CD4-positive, CD25-positive, alpha-beta regulatory T cell (primary cell): ENCODE measurements at places on chromosomes 3 and 15.

- no peak overlapping the region for H3K4me3 ChIP-seq
- no peaks in the 10 kb centered on the region for H3K27me3 ChIP-seq
- no peaks in the 10 kb centered on the region for H3K36me3 ChIP-seq
- DNase-seq: no peak
- H3K4me1 ChIP-seq: no peaks in the 10 kb centered on the region
Observed at GRCh38 chr15:101118116-101118515, 133.7 kb downstream of the CHSY1 start.

- no peak within 1 kb of the TSS for H3K4me3 ChIP-seq
- H3K4me1 ChIP-seq: peaks cover 3% of the 10 kb centered on the region
- peak; percentile 26 for DNase-seq
- no peaks in the 10 kb centered on the region for H3K36me3 ChIP-seq
- no peak within 1 kb of the TSS for H3K27ac ChIP-seq
Observed at GRCh38 chr15:51681303-51681963, at the start of gene SCG3. TSS of gene SCG3 (plus strand) at chr15:51681503. CDS start at chr15:51681756, 253 bp downstream.

DNA sequence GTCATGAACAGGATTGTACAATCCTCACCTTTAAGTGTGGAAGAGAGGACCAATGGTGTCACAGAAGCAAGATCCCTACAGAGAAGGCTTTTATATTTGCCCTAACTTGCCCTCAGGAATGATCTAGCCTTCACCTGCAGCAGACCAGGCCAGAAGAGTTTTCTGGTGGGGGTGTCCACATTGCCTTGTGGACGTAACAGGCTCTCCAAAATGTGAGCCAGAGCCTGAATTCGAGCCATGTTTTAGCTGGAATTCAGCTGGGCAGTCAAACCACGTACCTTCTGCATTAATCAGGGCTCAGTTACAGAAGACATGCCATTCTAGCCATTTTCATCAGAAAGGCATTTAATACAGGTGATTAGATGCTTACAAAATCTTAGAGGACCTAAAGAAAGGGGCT, 23.6 kb upstream of the RAB7A start:
- no peaks in the 10 kb centered on the region for H3K27me3 ChIP-seq
- DNase-seq: no peak
- no peak overlapping the region for H3K27ac ChIP-seq
- no peak overlapping the region for H3K4me3 ChIP-seq

DNA sequence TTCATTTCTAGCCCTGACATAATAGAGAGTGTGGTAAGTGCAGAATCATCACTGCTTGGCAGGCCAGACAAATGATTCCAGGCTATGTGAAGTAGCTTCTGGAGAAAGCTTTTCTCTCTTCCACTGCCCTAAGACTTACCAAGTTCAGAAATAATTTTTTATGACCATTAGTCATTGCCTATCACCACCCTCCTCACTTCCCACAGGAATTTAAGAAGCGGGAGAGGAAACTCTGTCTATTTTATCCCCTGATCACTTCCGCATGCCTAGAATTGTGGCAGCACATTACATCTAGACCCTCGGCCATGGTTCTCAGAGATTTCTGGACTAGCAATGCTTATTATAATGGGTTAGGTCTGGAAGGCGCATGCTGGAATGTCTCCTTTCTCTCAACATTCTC, 397.8 kb upstream of the NR2F2 start:
- no peak for DNase-seq
- H3K36me3 ChIP-seq: no peaks in the 10 kb centered on the region
- H3K4me3 ChIP-seq: no peak overlapping the region
- H3K27ac ChIP-seq: no peak overlapping the region
- no peaks in the 10 kb centered on the region for H3K27me3 ChIP-seq
- H3K4me1 ChIP-seq: no peaks in the 10 kb centered on the region

- H3K4me1 ChIP-seq: no peaks in the 10 kb centered on the region
- H3K27me3 ChIP-seq: no peaks in the 10 kb centered on the region
- DNase-seq: no peak
- no peak overlapping the region for H3K27ac ChIP-seq
- no peaks in the 10 kb centered on the region for H3K36me3 ChIP-seq
- H3K4me3 ChIP-seq: no peak overlapping the region
Observed at GRCh38 chr3:149599236-149599635, 58.6 kb downstream of the WWTR1 start.

DNA sequence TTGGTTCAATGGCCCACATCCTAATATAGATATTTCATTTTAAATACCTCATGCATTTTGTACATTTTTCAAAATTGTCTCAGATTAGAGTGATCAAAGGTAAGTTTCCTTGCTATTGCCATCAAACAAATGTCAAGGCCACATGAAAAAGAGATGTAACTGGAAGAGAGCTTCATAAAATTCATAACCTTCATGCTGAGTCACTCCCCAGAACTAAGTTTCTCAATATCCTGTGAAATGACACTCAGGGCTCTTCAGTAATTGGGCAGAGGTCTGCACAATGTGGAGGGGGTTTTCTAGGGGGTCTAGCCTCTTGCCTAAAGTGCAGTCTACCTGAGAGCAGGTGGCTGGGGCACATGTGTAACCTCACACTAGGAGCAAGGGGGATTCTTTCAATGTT, 152.2 kb upstream of the SLC2A2 start:
- DNase-seq: no peak
- no peak overlapping the region for H3K27ac ChIP-seq
- peaks cover 46% of the 10 kb centered on the region for H3K36me3 ChIP-seq
- H3K4me3 ChIP-seq: no peak overlapping the region

GRCh38 chr3:13016721-13017255, 56.4 kb downstream of the IQSEC1 start:
- H3K27me3 ChIP-seq: no peaks in the 10 kb centered on the region
- no peaks in the 10 kb centered on the region for H3K36me3 ChIP-seq
- peaks cover 56% of the 10 kb centered on the region for H3K4me1 ChIP-seq
- DNase-seq: no peak
- H3K4me3 ChIP-seq: peak overlapping the region; percentile 90
- peak overlapping the region; percentile 96 for H3K27ac ChIP-seq

- no peaks in the 10 kb centered on the region for H3K36me3 ChIP-seq
- no peak for DNase-seq
- no peaks in the 10 kb centered on the region for H3K27me3 ChIP-seq
- H3K27ac ChIP-seq: no peak overlapping the region
Observed at GRCh38 chr3:173796890-173797289, 399.3 kb downstream of the NLGN1 start.

DNA sequence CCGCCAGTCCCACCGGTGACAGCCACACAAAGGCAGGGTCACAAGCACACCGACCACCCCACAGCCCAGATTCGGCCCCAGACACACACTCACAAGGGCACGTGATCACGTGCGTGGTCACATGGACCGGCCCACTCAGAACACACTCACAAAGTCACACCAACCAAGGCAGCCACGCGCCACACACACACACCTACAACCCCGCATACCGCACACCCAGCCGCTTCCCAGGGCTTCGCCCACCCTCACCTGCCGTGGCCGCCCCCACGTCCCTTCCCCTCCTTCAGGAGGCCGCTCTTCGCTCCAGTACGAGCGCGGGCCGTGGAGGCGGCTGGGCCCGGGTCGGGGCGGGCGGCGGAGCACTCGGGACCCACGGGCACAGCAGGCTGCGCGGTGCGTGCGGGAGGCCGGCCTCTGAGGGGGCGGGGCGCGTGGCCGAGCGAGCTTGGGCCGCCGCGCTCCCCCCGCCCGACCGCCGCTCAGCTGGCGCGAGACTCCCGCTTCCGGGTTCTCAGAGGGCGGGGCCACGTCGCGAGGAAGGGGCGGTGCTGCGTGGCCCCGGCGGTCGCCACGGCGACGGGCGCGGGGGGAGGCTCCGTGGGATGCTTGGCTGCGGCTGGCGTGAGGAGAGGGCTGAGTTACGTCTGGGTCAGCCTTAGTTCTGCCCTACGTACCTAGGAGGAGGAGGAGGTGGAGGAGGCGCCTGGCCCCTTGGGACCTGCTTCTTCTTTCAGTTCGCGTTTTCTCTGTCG, at the start of gene SPG21:
Gene SPG21, minus strand, starts transcription at position 499 of the 752 bp plus-strand sequence. CDS start 6,345 bp downstream, outside the sequence.
- no peaks in the 10 kb centered on the region for H3K36me3 ChIP-seq
- DNase-seq: peak; percentile 87
- no peaks in the 10 kb centered on the region for H3K27me3 ChIP-seq
- H3K4me3 ChIP-seq: peak within 1 kb of the TSS; percentile 87
- peaks cover 24% of the 10 kb centered on the region for H3K4me1 ChIP-seq

- H3K36me3 ChIP-seq: no peaks in the 10 kb centered on the region
- H3K4me1 ChIP-seq: no peaks in the 10 kb centered on the region
- DNase-seq: no peak
Observed at GRCh38 chr3:70053293-70053692, 53.8 kb downstream of the SAMMSON start.

- H3K27ac ChIP-seq: no peak overlapping the region
- H3K36me3 ChIP-seq: no peaks in the 10 kb centered on the region
- DNase-seq: no peak
- H3K27me3 ChIP-seq: peaks cover 2% of the 10 kb centered on the region
- no peak overlapping the region for H3K4me3 ChIP-seq
Observed at GRCh38 chr15:48096813-48097212, 24.0 kb upstream of the SLC24A5 start.

DNA sequence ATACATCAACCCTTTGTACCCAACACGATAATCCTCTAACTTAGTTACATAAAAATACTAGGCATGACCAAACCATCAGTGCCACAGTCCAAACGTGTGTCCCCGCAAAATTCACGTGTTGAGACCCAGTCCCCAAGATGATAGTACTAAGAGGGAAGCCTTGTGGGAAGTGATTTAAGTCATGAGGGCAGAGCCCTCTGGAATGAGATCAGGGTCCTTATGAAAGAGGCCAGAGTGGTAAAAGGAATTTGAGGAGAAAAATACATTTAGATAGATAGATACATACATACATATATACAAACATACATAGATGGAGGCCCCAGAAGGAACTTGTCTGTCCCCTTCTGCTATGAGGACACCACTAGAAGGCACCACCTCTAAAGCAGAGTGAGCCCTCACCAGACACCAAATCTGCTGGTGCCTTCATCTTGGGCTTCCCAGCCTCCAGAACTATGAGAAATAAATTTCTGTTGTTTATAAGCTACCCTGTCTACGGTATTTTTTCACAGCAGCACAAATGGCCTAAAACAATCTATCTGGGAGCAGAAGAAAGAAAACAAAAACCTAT, 8.0 kb downstream of the TBC1D2B start:
- peak overlapping the region; percentile 87 for H3K4me3 ChIP-seq
- no peak for DNase-seq
- no peaks in the 10 kb centered on the region for H3K27me3 ChIP-seq
- peaks cover 3% of the 10 kb centered on the region for H3K36me3 ChIP-seq
- peak overlapping the region; percentile 86 for H3K27ac ChIP-seq

- no peak for DNase-seq
- H3K27ac ChIP-seq: no peak overlapping the region
- H3K27me3 ChIP-seq: peaks cover 9% of the 10 kb centered on the region
- no peaks in the 10 kb centered on the region for H3K36me3 ChIP-seq
- no peak overlapping the region for H3K4me3 ChIP-seq
- no peaks in the 10 kb centered on the region for H3K4me1 ChIP-seq
Observed at GRCh38 chr15:60301024-60301423, 96.8 kb downstream of the ANXA2 start.

GRCh38 chr15:52103217-52104207, 9.1 kb downstream of the BCL2L10 start:
- no peak for DNase-seq
- no peaks in the 10 kb centered on the region for H3K36me3 ChIP-seq
- no peak overlapping the region for H3K27ac ChIP-seq
- no peak overlapping the region for H3K4me3 ChIP-seq

GRCh38 chr15:57463360-57463759, 87.1 kb downstream of the CGNL1 start:
- H3K4me3 ChIP-seq: no peak overlapping the region
- H3K27ac ChIP-seq: no peak overlapping the region
- no peaks in the 10 kb centered on the region for H3K27me3 ChIP-seq

- H3K4me1 ChIP-seq: no peaks in the 10 kb centered on the region
- H3K4me3 ChIP-seq: no peak overlapping the region
- DNase-seq: no peak
- H3K27ac ChIP-seq: no peak overlapping the region
Observed at GRCh38 chr15:80828796-80829195, 49.6 kb downstream of the CEMIP start.

DNA sequence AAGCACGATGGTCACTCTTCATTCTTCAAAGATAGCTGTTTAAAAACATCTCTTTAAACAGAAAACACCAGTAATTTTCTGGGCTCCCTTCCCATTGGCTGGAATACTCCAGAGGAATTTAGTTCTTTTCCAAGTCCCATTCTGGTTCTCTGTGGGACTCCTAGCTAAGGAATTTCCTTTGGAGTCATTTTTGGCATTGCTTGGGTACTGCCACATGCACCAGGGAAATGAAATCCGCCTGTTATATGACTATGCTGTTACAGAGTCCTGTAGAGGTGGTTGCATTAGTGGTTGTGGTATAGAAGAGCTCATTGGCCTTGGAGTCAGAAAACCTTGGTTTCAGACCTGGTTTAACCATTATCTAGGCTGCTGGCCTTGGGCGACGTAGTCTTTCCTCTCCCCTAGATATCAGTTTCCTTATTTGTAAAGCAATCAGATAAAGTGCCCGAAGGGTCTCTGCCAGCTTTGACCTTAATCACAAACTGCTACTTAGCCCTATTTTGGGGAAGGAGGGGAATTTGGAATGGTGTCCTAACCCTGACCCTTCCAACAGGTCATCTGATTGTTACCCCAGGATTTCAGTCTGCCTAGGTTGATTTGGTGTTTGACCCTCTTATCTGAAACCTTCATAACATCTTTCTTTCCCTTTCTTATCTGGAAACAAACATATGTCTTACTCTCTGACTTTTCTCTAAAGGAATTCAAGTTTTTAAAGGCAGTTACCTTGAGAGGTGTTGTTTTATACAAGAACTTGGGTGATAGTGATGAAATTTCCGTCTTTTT, 13.4 kb downstream of the RTP1 start:
- H3K4me1 ChIP-seq: no peaks in the 10 kb centered on the region
- no peak overlapping the region for H3K4me3 ChIP-seq
- no peak overlapping the region for H3K27ac ChIP-seq
- no peak for DNase-seq
- H3K27me3 ChIP-seq: peaks cover 8% of the 10 kb centered on the region

- no peaks in the 10 kb centered on the region for H3K27me3 ChIP-seq
- H3K27ac ChIP-seq: no peak overlapping the region
- H3K4me3 ChIP-seq: no peak overlapping the region
- no peak for DNase-seq
Observed at GRCh38 chr3:153702106-153702505, 419.1 kb upstream of the ARHGEF26 start.

DNA sequence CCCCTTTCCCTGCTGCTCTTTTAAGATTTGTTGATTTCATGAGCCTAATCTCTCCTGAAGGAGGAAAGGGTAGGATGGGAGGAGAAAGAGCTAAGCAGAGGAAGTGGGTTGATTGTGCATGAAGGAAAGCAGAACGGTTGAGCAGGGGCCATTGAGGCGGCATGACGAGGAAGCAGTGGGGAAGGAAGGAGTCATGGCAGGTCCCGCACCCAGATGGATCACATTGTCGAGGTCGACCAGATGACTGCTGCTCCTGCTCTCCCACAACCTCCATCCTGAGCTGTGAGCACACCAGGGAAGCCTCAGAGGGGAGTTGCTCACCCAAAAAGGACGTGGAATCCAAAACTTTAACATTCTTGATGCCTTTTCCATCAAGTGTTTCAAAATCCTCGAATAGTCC, 42.8 kb downstream of the ABTB1 start:
- H3K4me3 ChIP-seq: no peak overlapping the region
- no peak for DNase-seq
- H3K4me1 ChIP-seq: no peaks in the 10 kb centered on the region
- no peaks in the 10 kb centered on the region for H3K27me3 ChIP-seq
- H3K27ac ChIP-seq: no peak overlapping the region
